ENCODE measurements at places on chromosomes 6 and 20. TPM values are rescaled to one million over a fixed set of nuclear protein-coding genes. Genes with fewer than 3 reads are reported as not detected.

DNA sequence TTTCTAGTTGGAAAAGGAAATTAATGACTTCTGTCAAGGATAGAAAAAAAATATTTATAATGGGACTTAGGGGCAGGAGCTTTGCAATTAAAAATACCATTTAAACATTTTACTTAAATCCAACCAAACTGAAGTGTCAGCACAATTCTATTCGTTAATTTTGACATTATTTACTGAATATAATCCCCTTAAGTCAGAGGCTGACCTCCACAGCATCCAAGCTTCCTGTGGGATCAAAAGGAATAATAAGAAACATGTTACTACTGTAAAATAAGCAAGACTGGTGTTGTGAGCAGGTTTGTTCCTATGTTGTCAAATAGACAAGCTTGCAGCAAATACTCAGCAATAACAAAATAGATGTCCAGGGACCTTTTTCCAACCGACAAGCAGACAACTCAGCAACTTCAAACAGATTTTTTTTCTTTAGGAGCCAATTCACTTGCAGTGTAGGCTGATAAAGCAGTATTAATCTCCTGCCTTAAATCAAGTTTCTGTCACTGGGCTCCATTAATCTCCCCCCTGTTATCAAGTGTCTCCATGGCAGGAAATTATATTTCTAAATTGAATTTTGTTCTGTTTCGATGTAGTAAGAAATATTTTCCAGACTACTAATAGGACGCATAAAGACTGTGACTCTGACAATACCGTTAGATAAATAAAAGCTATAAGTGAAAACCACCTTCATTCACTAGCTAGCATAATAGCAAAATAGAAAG, 157.4 kb downstream of the HACE1 start:
- no peak overlapping the region for H3K27ac ChIP-seq
- H3K36me3 ChIP-seq = no peaks in the 10 kb centered on the region
- DNase-seq = no peak
- H3K4me3 ChIP-seq = no peak overlapping the region

DNA sequence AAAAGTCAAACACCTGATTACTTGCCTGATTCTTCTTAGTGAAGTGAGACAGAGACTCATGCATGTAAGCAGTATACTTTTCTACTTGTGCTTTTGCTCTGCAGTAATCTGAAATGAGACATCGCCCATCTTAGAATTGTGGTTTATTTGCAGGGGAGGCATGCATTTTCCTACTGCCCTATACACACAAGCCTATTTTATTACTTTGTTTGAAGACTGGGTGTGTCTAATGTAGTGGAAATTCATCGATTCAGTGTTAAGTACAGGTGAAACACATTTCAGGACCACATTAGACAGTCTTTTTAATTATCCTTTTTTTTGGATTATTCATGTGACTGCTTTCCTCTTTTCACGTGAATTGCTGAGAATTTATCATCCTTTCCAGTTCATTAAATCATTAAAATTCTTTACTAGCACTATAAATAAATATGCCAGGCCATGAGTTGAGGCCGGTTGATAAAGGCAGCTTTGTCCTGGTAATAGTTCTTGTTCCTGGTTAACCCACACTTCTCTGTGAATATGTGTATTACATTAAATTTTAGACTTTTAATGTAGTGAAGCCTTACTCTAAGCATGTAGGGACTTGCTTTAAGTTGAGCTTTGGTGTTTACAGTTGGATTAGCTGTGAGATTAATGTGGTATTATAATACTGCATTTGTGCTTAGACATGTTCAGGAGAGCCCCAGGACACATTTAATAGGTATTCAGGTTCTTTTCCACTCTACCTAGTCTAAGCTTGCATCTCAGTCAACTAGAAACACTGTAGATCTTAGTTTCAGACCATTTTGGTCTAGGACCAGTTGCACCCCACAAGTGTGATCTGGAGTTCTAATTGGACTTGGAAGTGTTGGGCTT, 10.8 kb upstream of the BTBD3 start:
- no peak overlapping the region for H3K27ac ChIP-seq
- no peak overlapping the region for H3K4me3 ChIP-seq
- H3K36me3 ChIP-seq = no peaks in the 10 kb centered on the region
- DNase-seq = no peak
- no peaks in the 10 kb centered on the region for H3K4me1 ChIP-seq

DNA sequence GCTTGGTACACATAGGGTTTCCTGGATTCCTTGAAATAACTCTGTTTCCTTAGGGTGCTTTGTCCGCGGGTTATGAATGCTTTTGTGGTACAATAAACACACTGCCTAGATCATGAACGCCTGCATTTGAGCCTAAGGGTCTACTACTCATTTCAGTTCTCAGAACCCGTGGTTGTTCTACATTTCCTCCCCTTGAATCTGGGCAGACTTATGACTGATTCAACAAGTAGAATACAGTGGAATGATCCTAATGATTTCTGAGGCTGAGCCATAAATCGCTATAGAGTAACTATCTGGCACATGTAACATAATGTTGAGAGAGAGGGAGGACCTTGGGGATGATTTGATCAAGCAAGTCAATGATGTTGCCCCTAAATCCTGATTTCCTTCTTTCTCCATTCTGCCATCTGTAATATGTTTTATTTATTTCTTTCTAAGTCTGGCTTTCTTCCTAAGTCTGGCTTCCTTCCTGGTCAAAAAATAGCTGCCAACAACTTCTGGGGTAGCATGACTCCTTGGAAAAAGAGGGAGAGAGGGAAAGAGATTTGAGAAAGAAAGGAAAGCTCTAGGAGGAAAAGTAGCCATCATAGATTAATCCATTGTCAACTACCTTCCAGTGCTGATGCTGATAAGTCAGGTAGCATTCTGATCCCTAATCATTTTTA, 23.0 kb downstream of the ABRACL start:
- peaks cover 2% of the 10 kb centered on the region for H3K27me3 ChIP-seq
- no peaks in the 10 kb centered on the region for H3K36me3 ChIP-seq
- H3K4me1 ChIP-seq = no peaks in the 10 kb centered on the region

- no peak overlapping the region for H3K4me3 ChIP-seq
- no peak overlapping the region for H3K27ac ChIP-seq
- peaks cover 18% of the 10 kb centered on the region for H3K4me1 ChIP-seq
- no peak for DNase-seq
Observed at GRCh38 chr6:63517221-63517620, 55.1 kb upstream of the LOC128125822 start.

Gene POPDC3
- not detected for total RNA-seq

Gene CFAP206
- total RNA-seq = not detected

Gene PPIL1
- 40.8 TPM for total RNA-seq
